Small intestine (tissue), 16 donors: ENCODE measurements at places on chromosomes 6 and 20.

GRCh38 chr6:90197854-90198496 lies 98.7 kb downstream of the BACH2 start:
- no peak for DNase-seq

DNA sequence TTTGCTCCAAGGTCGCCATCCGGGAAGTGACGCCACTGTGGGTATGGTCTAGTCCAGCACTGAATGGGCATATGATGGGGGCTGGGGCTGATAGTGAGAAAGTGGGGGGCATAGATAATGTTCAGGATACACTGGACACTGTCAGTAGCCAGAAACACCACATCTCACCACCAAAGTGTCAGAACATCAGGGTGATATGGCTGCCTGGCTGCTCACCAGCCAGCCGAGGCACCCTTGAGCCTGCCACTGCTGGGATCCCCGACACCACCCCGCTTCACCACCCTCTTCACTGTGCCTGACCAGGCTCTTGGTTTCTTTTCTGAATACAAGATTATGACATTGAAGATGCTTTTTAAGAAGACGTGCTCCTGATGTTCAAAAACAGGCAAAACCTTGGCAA lies 46.9 kb downstream of the SIRPA start:
- DNase-seq: no peak

GRCh38 chr20:61520893-61521460 lies 268.9 kb downstream of the CDH4 start:
- DNase-seq: no peak

DNA sequence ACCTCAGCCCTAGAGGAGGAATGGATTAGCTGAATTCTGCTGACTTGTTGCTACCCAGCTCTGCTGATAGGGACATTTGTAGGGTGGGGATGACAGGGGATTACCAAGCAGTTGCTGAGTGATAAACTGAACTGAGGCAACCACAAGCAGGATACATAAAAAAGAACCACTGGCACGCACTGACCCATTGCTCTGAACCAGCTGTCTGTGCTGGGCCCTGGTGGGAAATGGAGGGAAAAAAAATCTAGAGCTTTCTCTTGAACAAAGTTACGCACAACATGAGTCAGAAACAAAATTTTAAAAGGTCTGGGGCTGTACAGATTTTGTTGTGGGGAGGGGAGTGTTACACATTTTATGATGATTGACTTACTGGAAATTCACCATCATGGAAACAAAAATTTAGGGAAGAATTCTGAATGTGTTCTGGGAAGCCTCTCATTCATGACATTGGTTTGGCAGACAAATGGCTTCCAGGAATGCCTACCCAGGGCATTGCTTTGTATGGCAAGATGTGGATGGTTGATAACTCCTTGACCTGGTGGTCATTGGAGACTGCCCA lies 37.7 kb downstream of the FOXO3 start:
- DNase-seq: no peak

- no peak for DNase-seq
Observed at GRCh38 chr20:62120990-62121775, 1.1 kb upstream of the LSM14B start.

GRCh38 chr20:10665791-10666190 lies 8.0 kb downstream of the JAG1 start:
- no peak for DNase-seq

DNA sequence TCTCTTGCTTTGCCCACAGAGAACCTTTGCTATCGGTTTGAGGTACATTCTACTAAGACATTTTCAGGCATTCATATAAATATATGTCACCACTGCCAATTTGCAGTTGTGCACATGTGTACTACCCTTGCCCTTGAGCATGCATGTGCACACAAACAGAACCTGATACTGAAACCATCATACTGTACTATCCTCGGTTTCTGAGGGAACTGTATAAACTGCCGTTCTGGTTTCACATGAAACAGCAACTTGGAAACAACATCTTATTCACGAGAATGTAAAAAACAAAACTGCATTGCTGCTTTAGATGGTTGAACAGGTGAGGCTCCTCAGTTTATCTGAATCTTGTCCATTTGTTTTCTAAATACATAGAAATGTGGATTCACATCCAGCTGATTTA lies 151.2 kb upstream of the TMEM170B start:
- DNase-seq: no peak

GRCh38 chr20:11155156-11155756 lies 481.5 kb upstream of the JAG1 start:
- DNase-seq: no peak

GRCh38 chr6:106527979-106528378 lies 101.3 kb downstream of the RTN4IP1 start:
- DNase-seq: no peak

GRCh38 chr20:5766085-5766764 lies 16.0 kb downstream of the SHLD1 start:
- DNase-seq: no peak

DNA sequence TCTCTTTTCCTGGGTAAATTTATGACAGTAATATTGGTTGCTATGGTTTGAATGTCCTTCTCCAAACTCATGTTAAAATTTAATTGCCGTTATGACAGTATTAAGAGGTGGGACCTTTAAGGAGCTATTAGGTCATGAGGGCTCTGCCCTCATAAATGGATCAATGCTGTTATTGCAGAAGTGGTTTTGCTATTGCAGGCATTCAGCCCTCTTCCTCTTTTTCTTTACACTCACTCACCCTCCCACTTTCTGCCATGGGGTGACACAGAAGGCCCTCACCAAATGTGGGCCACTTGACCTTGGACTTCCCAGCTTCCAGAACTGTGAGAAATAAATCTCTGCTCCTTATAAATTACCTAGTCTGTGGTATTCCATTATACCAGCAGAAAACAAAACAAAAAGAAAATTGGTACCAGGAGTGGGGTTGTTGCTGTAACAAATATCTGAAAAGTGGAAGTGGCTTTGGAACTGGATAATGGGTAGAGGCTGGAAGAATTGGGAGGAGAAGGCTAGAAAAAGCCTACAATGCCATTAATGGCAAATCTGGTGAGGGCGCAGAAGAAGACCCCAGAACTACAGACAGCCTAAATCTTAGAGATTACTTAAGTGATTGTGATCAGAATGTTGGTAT lies 24.8 kb upstream of the IGF2R start:
- DNase-seq: no peak

DNA sequence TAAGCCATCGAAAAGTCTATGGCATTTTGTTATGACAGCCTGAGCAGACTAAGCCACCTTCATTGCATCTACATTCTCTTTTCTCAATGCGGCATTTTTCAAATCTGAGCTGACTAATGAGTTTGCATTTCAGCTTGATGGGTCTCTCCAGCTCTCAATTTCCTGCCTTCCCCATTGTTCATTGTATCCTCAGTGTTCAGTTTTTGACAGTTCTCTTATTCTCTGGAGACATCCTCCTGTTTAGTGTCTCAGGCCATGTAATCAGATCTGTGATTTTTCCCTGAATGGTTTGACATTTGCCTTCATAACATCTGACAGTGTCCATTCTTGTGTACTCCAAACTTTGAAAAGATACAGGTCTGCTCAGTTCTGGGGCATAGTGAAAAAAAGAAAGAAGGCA lies 27.9 kb upstream of the MCM3 start:
- no peak for DNase-seq
